Articular chondrocyte of knee joint (primary cell): ENCODE measurements at places on chromosomes 3 and 15. TPM values are rescaled to one million over a fixed set of nuclear protein-coding genes. Genes with fewer than 3 reads are reported as not detected.

Gene FSD2
- under 0.01 TPM in 1 of 2 replicates, not detected in the other for total RNA-seq

Gene LPP
- total RNA-seq, result 83.8 and 95.1 TPM in 2 replicates

Gene OXTR
- total RNA-seq, result 0.13 and 0.76 TPM in 2 replicates

Gene PRSS50
- total RNA-seq, result under 0.01 TPM in 1 of 2 replicates, not detected in the other

Gene FANCI
- total RNA-seq, result 11.9 and 21.0 TPM in 2 replicates

Gene WDR49
- total RNA-seq, result 0.26 and 0.65 TPM in 2 replicates

Gene CCR2
- total RNA-seq, result not detected in 2 replicates

Gene DUOX1
- under 0.01 and 0.13 TPM in 2 replicates for total RNA-seq

Gene CACNA2D3
- 7.3 and 17.7 TPM in 2 replicates for total RNA-seq

Gene RTP4
- 2.5 and 4.4 TPM in 2 replicates for total RNA-seq

Gene ZKSCAN7
- total RNA-seq, result 6.1 and 9.0 TPM in 2 replicates

Gene ATXN7
- 24.8 and 25.6 TPM in 2 replicates for total RNA-seq

Gene CKMT1A
- not detected in 2 replicates for total RNA-seq

Gene CASR
- not detected in 2 replicates for total RNA-seq

Gene AP2M1
- total RNA-seq, result 386 and 454 TPM in 2 replicates

Gene OR5AC2
- not detected in 2 replicates for total RNA-seq

Gene GPR27
- total RNA-seq, result 0.65 and 0.86 TPM in 2 replicates

Gene PBRM1
- 95.6 and 99.3 TPM in 2 replicates for total RNA-seq

Gene ROPN1
- total RNA-seq, result 0.22 TPM in 1 of 2 replicates, not detected in the other

Gene LRRC57
- total RNA-seq, result 16.8 and 18.7 TPM in 2 replicates
